Stimulated activated CD8-positive, alpha-beta memory T cell treated with anti-CD3 and anti-CD28 coated beads, Interleukin-4, amount 100 ng/mL, for 1 hour (primary cell): ENCODE measurements at places on chromosomes 3 and 15.

GRCh38 chr3:57094575-57094974 lies 34.1 kb downstream of the SPATA12 start:
- DNase-seq = no peak

- DNase-seq = no peak
Measured at GRCh38 chr3:34464646-34465045, 666.2 kb downstream of the PDCD6IP start.

- no peak for DNase-seq
Measured at GRCh38 chr3:69547461-69547880, 161.6 kb upstream of the FRMD4B start.

- DNase-seq = no peak
Measured at GRCh38 chr15:101170568-101171350, 81.1 kb downstream of the CHSY1 start.

DNA sequence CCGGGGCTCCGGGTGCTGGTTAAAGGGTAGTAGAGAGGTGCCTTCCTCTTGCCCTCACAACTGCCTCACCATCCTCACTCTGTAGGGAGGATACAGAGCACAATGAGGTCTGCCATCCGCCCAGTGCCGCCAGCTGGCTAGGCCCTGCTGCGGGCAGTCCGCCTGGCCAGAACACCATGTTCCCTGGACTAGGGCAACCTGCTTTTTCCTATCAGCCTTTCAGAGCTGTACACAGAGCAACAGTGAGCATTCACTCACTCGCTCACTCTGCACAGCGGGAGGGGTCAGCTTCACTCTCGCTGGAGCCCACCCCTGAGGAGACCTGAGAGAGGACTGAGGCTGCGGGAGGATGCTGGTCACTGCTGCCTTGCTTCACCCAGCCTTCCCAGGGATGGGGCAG lies 218.7 kb upstream of the CHRNA7 start:
- DNase-seq = no peak

DNA sequence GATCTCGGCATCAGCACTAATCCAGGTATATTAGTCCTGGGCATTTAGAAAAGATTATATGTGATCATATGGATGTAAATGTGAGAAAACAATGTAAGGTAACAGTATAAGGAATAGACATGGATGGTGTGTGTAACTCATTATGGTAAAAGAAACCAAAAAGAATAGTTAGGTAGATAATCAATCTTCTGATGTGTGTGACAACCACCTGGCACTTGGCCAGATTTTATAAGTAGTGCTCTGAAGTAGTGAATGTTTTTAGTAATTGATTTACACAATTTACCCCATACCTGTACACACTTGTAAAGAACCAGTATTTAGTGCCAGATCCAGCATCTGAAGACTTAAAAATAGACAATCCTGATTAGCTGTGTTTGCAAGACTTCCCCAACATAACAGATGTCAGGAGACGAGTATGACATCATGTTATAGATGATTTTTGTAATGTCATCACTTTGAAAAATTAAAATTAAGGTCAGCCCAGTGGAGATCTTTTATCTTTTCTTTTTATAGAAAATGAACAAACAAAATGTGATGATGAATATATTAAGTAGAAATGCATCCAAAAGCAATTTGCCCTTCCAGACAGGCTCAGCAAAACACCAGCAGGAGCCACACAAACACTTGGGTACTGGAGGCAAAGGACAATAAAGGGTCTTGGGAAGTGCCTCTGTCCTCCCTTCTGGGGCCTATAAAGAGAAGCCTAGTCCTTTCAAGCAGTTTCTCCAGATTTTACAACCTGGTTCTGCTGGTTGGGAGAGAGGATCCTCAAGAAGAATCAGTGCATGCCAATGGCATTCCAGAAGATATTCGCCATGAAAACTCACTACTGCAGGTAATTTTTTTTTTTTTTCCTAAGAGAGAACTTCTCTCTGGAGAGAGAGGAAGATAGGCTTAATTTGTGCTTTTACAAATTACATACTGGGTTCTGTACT lies 140.7 kb downstream of the MECOM start:
- no peak for DNase-seq

- no peak for DNase-seq
Measured at GRCh38 chr15:98221144-98221543, 260.6 kb downstream of the ARRDC4 start.

DNA sequence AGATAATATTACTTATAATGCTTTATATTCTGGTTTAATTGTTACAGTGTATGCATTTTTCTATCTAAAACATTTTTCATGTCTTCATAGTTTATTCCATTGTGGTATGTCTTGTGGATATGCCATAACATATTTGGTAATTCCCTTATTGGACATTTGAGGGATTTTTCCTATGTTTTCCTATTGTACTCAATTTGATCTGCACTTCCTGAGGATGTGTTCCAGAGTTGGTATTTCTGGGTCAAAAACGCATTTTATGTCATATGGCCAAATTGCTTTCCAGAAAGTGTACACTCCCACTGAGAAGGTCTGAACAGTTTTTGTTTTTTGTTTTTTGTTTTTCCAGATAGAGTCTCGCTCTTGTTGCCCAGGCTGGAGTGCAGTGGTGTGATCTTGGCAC lies 6.8 kb downstream of the ARL8B start:
- no peak for DNase-seq

DNA sequence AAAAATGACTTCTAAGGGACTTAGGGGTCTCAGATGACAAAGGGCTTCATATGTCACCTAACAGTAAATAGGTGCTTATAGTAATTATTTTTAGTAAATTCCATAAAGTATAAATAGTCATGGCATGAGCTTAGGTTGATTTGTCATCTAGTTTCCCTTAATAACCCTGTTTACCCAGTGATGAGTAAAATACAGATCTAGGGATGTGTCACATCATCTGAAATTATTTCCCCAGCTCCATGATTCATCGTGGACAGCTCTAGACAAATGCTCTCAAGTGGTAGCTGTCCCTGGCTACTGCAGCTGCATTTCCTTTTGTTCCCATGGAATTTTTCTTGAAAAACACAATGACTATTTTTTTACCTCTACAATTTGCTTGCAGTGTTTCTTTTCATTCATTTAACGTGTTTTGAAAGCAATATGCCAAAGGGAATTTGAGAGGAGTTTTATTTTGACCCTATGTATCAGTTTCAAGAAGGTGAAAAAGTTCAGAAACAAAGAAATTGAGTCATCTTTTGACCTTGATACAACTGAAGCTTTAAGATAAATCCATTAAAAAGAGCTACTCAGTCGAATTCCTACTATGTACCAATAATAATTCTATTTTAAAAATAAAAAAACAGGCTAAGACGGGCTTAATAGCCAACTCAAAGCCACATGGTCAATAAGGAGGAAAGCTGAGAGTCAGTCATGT lies 241.6 kb downstream of the KCNMB2 start:
- no peak for DNase-seq

DNA sequence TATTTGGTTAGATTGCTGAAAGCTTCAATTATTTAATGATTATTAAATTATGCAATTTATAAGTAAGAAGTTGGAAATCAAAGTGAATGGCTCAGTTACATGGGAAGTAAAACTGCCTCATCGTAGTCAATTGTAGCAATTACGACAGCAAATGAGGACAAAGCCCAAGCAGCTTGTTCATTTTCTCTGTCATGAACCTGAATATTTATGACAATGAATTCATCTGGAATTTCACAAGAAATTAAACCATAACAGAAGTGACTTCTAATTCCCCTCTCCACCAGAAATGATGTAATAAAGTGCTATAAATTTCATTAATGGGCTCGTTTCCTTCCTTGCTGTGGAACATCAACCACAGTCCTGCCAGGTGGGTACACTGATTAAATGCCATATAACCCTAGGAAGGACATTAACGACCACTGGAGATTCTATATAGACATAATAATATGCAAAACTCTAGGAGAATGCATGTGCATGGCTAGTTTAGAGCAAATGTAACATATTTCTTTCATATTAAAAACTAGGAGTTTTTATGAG lies 273.8 kb upstream of the DCBLD2 start:
- DNase-seq = no peak

- peak; percentile 47 for DNase-seq
Measured at GRCh38 chr3:4821975-4822374, 157.3 kb upstream of the BHLHE40 start.

DNA sequence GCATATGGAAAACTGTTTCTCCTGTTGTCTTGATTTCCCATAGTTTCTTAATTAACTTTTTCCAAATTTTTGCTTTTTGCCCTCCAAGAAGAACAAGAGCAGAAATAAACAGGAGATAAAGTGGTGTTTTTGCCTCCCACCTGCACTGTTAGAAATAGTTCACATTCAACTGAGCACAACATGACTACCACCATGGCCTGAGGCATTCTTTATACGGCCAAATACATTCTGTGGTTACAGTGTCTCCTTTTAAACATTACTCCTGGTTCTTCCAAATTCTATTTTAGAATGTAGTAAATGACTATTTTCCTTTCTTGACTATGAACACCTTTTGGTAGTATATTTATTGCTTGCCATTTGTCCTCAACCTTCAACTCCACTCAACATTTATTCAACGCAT lies 98.5 kb downstream of the LARS2 start:
- DNase-seq = no peak

GRCh38 chr3:126317029-126317996 lies 39.9 kb downstream of the KLF15 start:
- no peak for DNase-seq

DNA sequence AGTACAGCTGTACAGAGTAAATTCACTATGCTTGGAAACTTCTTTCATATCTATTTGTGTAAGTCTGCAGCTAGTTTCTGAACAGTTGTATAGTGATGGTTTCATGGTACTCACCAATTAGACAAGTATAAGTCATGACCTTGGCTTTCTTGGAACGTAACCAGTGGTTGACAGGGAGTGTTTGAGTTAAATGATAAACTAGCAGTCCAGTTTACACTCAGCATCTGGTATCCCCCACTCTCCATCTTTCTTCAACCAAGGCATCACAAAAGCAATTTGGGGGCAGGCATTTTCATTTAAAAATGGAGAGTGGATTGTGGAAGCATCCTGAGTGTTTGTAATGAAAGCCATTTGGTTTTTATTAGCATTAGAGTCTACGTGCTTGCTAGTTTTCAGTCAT lies 26.0 kb downstream of the MME start:
- DNase-seq = no peak

GRCh38 chr3:179015551-179016020 lies 56.0 kb downstream of the ZMAT3 start:
- peak; percentile 40 for DNase-seq

DNA sequence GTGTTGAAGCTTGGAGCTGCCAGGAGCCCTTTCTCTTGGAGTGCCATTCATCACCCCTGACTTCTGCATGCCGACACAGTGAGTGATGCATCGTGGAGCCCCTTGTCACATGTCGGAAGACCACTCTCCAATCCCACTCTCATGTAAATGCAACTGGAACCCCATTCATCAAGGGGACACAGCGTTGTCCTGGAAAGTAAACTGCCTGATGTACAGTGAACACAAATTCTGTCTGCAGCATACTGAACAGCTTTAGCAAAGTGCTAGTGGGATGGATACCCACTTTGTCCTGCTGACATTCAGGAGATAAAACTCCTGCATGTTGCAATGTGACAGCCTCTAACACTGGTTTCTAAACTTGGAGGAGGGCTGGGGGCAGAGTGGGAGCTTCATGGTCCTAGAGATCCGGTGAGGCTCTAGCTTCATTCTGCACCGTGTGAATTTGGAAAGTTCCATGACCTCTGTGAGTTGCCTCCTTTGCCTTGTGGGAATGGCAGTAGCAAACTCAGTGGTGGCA lies 194.8 kb downstream of the CLSTN2 start:
- DNase-seq = no peak

DNA sequence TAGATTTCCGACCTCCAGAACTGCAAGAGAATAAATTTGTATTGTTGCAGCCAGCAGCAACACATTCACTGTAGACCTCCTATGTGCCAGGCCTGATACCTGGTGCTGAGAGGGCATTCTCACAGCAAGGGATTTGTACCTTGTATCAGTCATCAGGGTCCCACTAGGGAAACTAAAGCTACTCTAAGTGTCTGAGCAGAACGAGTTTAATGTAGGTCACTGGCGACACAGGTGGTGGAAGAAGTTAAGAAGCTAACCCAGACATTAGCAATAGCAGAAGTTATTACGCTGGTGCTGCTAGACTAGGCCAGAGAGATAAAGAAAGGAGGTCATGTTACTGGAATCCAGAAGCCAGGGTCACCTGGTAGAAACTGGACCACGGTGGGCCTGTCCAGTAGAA lies 60.5 kb upstream of the BCL6 start:
- DNase-seq = no peak

DNA sequence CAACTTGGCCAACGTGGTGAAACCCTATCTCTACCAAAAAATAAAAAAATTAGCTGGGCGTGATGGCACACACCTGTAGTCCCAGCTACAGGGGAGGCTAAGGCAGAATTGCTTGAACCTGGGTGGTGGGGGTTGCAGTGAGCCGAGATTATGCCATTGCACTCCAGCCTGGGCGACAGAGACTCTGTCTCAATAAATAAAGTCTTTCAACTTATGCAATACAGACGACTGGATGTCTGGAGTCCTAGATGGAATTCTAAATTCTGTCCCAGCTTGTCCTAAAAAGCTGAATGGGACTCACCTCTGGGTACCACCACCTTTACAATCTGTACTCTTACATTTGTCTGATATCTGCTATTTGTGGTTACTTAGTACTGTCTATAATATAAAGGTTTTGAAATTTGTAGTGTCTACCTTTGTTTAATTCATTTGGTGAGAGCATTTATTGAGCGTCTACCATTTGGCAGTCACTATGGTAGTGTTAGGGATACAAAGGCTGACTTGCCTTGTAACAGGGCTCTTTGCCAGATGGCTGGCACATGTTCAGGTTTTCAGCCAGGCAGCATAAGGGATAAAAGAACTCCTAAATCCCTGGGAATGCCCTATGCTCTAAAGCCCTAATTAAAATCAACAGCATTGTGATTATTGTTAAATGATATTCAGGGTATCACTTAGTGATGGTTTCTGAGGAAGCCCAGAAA lies 7.2 kb upstream of the ZNF609 start:
- DNase-seq = no peak

GRCh38 chr15:95715906-95716656 lies 614.4 kb upstream of the NR2F2 start:
- DNase-seq = no peak

GRCh38 chr15:69575387-69575786 lies 122.8 kb downstream of the RPLP1 start:
- DNase-seq = no peak

- no peak for DNase-seq
Measured at GRCh38 chr15:70120958-70121623, 23.4 kb upstream of the TLE3 start.

- DNase-seq = no peak
Measured at GRCh38 chr3:165197481-165197800, 1.3 kb upstream of the SLITRK3 start.

DNA sequence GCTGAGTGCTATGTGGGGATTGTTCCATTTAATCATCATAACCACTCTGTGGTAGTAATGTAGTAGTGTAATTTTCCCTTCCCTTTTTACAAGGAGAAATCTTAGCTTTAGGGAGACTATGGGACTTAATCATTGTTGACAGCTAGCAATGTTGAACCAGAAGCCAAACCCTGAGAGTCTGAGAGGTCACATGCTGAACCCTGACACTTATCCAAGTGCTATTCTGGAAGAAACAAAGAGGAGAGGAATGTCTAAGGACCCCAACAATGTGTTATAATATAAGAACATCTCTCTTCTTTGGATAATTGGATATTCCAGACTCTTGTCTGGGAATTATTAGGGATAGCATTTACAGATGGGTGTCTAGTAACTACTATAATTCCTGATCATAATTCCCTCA lies 58.4 kb downstream of the GAP43 start:
- DNase-seq = no peak
